CD4-positive, alpha-beta T cell (primary cell): ENCODE measurements at places on chromosomes 12 and 14.

- no peak for DNase-seq
These were observed 21.2 kb downstream of the TMED10 start for GRCh38 chr14:75155169-75155568.

DNA sequence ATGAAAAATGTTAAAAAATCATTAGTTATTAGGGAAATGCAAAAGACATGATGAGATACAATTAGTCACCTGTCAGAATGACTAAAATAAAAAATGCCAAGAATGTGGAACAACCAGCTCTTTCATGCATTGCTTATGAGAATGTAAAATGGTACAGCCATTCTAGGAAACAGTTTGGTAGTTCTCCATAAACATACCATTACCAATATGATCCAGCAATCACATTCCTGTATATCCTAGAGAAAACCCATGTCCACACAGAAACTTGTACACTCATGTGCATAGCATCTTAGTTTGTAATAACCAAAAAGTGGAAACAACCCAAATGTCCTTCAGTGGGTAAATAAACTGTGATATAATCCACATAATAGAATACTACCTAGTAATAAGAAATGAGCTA, 245.7 kb downstream of the FUT8 start:
- no peak for DNase-seq

DNA sequence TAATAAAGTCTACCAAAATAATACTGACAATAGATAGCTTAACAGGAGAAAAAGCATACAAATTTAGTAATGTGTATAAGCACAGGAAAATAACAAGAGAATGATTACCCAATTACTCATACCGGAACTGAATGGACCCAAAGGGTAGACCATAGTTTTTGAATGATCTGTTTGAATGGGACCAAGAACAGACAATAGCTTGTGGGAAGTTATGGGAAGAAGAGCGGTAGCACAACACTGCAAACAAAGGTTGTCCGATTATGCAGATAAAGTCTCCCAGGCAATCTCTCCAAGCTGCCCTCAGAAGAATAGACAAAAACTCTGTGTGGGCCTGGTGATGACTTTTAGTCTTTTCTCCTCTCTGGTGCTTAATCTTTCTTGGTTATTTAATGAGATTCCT, 96.6 kb upstream of the NEDD1 start:
- DNase-seq, result no peak

DNA sequence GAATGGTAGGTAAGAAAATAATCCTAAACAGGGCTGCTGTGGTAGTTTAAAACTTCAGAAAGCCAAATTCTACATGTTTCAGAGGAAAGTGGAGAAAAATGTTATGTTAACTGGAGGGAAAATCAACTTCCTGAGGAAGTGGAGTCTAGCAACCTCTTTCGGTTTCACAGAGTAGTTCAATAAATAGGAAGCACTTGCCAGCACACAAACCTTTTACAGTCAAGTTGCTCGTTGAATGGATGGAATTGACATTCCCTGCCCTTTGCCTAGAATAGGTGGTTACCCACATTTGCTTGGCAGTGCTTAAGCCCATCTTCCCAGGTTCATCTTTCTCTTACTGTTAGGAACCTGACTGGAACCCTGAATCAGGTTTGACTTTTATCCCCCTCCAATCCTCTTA, 15.9 kb downstream of the ANKRD13A start:
- DNase-seq, result no peak

DNA sequence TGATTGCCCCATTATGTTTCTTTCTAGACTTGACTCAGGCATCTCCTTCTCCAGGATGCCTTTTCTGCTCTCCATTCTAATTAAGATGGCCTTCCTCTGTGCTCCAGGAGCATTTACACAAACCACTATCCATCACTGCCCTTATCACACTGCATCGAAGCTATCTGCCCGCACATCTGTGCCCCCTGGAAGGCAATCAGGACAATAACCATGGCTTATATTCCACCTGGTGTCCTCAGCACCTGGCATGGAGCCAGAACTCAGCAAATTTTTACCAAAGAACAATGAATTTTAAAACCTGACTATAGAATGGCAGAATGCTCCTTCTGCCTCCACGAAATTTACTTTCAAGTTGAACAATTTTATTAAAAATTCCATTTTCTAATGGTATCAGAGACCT, 465.8 kb downstream of the APAF1 start:
- no peak for DNase-seq

DNA sequence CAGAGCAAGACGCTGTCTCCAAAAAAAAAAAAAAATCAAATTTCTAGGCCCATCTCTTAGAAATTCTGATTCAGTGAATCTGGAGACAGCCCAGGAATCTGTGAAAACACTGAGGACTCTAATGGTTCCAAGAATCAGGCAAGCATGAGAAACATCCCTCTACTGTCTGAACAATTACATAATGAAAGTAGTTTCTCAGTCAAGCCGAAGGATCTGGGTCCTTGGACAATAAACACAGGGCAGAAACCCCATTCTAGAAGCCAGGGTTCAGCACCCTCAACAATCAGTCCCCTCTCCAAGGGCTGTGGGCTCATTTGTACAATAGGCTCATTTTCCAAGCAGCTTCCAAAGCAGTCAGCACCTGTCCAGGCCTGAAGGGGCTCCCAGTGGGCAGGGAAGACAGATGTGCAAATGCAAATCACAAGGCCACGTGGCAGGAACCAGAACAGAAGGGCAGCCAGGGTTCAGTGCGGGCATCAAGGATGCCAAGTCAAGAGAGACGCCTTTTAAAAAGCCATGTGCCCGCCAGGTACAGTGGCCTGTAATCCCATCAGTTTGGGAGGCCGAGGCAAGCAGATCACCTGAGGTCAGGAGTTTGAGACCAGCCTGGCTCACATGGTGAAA, 96.1 kb downstream of the KSR2 start:
- no peak for DNase-seq

DNA sequence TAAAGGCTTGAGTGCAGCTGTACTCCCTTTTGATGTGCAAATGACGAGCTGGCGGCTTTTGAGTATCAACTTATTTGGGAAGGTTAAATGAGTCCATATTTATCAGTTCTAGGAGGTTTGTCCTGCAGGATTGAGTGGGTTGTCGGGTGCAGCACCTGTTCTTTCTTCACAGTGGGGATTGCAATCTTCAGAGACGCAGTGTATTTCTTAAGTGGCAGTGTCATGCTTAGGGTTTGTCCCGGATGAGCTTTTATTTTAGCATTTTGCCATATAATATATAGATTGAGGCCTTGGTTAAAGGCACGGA, 1.2 kb downstream of the FUT8 start:
- no peak for DNase-seq

DNA sequence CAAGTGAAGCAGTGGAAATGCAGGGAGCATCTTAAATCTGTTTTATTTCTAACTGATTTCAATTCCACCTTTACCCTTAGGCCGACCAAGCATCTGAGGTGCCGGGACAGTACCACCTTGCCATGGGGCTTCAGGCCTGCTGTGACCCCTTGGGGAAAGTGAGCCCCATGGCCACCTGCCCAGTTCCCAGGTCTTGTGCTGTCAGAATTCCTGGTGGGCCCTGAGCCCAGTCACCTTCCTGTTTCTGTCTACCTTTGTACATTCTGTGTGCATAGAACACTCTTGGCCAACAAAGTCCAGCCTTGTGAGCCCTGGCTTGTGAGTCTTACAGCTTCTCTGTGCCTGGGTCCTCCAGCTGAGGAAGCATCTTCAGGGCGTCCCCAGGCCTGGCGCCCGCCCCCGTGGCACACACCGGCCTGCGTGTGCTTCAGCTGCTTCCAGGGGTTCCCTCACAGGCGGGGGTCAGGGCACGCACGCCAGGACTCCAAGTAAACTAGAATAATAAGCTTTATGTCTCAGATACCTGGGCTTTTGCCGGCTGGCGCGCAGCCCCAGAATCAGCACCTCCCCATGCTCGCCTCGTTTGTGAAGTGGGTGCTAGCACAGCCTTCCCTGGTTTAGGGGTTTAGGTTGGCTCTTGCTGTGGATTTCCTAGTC, 10.3 kb downstream of the ZFYVE21 start:
- DNase-seq, result no peak

DNA sequence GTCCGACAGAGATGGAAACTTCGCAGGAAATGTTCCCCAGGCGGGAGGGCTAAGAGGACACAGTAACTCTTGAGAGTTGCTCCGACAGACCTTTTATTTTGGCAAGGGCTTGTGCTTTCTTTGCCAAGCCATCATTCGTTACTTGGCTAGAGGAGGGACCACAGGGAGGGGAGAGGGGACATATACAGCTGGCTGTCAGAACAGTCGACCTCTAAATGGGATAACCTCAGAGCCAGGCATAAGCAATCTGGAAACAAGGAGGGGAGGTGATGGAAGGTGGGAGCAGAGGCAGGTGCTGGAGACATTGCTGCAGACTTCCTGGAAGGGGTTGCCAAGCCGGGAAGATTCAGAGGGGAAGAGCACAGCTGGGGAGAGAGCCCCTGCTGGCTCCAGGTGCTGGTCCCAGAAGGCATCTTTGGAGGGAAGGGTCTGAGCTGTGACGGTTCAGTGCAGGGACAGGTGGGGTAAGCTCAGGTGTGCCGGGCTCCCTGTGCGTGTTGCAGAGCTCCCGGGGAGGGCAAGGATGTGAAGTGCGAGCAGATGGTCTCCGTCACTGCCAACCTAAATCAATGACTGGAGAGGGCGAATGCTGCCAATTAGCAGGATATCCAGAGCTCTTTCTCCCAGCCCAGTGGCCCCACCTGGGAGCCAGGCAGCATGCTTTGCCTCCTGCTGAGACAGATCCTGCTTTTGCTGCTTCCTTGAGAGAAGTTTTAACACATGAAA, 50.1 kb downstream of the CHST11 start:
- no peak for DNase-seq

DNA sequence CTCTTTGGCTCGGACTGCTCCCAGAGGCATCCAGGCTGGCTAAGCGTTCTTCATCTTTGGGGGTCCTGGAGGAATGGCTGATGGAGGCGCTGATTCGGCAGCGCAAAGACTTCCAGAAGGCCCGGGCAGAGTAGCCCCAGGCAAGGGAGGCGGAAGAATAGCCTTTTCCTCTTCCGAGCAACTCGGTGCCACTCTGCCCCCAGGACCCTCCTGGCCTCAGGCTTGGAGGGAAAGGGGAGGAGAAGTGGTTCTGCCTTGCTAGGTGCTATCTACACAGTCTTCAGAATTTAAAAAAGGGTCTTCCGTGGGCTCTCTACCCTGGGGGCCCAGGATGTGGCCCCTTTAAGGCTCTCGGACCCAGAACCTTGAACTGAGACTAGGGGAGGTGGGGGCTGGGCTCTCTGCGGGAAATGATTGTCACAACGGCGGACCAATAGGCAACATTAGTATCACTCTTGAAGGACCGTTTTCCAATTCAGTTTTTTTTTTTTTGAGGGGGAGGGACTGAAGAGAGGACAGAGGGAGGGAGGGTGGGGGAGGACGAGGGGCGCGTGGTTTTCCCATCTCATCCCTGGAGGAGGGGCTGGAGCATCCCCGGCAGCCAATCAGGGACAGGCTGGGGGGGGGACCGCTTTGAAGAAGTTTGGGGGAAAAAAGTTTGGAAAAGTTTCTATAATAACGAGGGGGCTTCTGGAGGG, at the start of gene NFATC4:
NFATC4 (plus strand) TSS at position 671 of the 698 bp plus-strand sequence. CDS start 157 bp downstream, outside the sequence.
- no peak for DNase-seq

- no peak for DNase-seq
These were observed 10.0 kb downstream of the SEL1L start for GRCh38 chr14:81523616-81524015.

DNA sequence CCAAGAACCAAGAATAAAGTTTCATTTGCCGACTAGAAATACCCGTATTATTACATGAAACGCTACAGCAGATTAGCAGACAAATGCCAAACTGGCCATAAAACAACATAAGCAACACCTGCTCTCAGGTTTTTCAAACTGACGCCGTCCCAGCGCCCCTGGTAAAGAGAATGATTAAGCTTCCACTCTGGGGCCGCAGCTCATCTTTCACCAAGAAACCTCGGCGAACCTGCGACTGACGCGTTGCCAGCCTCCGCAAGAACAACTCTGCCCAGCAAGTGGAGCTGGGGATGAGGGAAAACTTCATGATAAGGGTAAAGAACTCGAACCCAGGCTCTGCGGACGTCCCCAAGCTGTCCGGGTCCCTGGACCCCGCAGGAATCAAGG, 530 bp downstream of the ARL1 start:
- DNase-seq, result no peak

DNA sequence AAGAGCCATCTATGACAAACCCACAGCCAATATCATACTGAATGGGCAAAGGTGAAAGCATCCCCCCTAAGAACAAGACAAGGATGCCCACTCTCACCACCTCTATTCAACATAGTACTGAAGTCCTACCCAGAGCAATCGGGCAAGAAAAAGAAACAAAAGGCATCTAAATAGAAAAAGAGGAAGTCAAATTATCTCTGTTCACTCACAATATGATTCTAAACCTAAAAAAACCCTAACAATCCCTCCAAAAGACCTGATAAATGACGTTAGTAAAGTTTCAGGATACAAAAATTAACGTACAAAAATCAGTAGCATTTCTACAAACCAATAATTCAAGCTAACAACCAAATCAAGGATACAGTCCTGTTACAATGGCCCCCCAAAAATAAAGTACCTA, 26.9 kb downstream of the MDM1 start:
- DNase-seq, result no peak

GRCh38 chr12:27709932-27710591, 570 bp upstream of the MRPS35 start:
- DNase-seq, result no peak

DNA sequence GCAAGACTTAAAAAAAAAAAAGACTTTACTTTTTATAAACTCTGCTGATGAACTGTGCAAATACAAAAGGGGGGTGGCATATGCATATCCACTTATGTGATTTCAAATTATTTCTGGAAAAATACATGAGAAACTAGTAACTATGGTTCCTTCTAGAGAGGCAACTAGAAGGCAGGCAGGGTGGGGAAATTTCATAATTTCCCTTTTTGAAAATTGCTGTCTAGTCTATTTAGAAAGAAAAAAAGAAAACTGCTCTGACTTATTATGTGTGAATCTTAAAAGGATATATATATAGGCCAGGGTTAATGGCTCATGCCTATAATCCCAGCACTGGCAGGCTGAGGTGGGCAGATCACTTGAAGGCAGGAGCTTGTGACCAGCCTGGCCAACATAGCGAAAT, 42.3 kb downstream of the ANAPC7 start:
- no peak for DNase-seq

- DNase-seq, result no peak
These were observed 165.4 kb downstream of the CEP128 start for GRCh38 chr14:80776186-80776585.

GRCh38 chr14:99885649-99885958, 92.4 kb downstream of the EML1 start:
- DNase-seq, result no peak

- no peak for DNase-seq
These were observed 686.5 kb downstream of the LRFN5 start for GRCh38 chr14:42293180-42293579.

- no peak for DNase-seq
These were observed 21.0 kb upstream of the TSPAN11 start for GRCh38 chr12:30905463-30906009.

- DNase-seq, result no peak
These were observed 319.3 kb upstream of the NOVA1 start for GRCh38 chr14:26917086-26917485.
